ENCODE measurements at places on chromosomes 4 and X.

DNA sequence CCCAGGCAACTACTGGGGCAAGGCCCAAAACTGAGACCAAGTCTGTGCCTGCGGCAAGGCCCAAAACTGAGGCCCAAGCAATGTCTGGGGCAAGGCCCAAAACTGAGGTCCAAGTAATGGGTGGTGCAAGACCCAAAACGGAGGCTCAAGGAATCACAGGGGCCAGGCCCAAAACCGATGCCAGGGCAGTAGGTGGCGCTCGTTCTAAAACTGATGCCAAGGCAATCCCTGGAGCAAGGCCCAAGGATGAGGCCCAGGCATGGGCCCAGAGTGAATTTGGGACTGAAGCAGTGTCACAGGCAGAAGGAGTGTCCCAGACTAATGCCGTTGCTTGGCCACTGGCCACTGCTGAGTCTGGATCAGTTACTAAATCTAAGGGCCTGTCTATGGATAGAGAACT lies 2.7 kb downstream of the GPRASP2 start:
- DNase-seq, result no peak

- DNase-seq, result no peak
These were observed 261.7 kb upstream of the FAM241A start for GRCh38 chr4:111883557-111883999.

DNA sequence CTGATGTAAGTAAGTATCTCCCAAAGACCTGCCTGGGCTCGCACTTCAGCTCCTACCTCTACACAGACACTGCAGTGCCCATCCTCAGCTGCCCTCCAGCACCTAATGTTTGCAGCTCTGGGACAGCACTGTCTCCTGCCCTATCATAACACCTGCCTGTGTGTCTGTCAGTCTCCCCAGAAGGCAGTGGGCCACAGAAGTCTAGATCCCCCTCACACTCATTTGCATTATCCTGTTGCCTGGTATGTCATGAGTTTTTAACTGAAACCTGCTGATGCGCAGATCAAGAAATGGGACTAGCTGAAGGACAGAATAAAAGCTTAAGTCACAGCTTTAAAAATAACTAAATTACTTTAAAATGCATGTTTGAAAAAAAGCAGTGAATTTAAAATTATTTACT lies 43.0 kb downstream of the LRP2BP start:
- no peak for DNase-seq

DNA sequence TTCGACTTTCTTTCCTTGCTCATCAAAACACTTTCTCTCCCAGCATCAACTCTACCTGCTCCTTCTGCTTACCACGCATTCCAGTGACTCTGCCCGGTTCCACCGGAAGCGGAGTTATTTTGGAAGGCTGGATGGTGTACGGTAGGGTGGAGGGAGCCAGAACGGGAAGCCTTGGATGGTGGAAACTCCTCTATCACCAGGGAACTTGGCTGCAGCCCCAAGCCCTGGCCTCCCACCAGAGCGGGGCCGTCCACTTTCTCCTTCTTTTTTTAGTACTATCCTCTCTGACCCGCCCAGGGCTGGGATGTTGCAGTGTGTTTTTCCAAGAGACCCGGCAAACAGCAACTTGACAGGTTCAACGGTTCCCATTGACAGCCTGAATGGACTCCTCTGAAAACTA lies 27.6 kb downstream of the ADGRG2 start:
- DNase-seq, result no peak

- no peak for DNase-seq
These were observed 69.2 kb downstream of the SYNPO2 start for GRCh38 chr4:118957722-118958445.

DNA sequence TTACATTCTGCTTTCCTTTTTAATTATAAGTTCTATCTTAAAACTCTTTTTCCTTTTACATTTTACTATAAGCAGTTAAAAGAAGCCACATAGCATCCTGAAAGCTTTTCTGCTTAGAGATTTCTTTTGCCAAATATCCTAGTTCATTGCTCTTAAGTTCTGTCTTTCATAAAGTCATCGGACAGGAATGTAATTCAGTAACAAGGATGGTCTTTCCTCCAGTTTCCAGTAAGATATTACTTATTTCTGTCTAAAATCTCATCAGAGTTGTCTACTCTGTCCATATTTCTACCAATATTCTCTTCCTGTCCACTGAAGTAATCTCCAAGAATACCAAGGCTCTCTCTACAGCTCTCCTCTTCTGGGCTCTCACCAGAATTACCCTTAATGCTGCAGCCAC lies 37.5 kb upstream of the ADH1C start:
- no peak for DNase-seq

DNA sequence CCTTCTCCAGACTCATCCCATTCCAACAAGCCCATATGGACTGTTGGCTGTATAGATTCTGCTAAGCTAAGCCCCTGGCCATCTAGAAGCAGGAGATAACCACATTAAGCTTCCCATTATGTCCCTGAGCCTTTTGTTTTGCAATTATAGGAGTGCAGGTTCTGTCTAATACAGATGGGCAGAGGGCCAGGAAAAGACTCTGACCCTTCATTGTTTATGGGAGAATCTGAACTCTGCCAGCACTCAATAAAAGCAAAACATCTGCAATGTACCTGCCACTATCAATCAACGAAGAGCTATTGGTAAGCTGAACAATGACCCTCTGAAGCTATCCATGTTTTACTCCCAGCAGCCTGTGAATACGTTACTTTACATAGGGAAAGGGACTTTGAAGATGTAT lies 207.3 kb upstream of the CLNK start:
- DNase-seq, result peak; percentile 1

DNA sequence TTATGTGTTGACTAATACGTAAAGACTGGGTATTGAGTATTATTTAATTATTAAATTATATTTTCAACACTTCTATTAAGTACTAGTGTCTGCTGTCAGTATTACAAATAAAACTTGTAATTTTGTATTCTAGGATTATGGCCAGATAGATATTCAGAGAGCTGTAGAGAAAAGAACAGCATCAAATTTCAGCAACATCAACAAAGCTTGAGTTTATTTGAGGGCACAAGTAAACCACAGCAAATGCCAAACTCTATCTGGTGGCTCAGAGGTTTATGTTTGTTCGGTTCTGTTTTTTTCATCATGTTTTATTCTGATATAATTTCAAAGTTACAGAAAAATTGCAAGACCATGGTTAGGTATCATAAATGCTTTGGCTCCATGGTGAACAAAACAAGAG lies 1530.5 kb downstream of the PCDH18 start:
- no peak for DNase-seq

- DNase-seq, result no peak
These were observed 246.3 kb upstream of the ADGRL3 start for GRCh38 chr4:60953826-60954225.

DNA sequence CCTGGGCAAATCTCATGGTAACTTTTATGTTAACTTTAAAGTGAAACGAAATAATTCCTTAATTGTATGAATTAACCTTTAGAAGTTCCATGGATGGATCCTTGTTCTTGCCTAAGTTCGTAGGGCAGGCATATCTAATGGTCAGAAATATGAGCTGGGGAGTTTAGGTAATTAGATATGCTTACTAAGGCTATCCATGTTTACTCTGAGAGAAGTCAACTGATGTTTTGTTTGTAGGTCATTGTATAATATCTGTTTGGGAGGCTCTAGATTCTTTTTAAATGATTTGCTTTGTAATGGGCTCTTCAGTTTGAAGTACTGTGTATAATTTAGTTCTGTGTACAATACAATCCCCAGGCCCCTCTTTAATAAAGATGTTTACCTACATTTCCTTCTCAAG lies 117.0 kb downstream of the DCK start:
- DNase-seq, result no peak

DNA sequence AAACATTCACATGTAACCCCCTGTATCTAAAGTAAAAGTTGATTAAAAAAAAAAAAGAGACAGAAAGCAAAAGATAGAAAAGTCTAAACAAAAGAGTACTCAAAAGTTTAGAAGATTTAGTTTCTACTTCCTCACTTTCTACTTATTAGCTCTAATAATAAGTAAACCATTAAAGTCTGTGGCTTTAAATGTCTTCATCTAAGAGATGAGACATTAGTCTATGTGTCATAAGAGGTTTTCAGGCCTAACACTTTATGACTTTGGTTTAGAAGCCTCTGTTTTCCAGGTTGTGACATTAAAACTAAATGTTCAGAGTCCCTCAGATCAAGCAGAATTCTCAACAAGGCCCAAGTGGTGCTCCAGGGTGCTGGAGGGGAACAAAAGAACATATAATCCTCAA lies 42.2 kb upstream of the GUCY1A1 start:
- DNase-seq, result no peak

GRCh38 chr4:122946142-122946541 lies 23.7 kb upstream of the NUDT6 start:
- no peak for DNase-seq

DNA sequence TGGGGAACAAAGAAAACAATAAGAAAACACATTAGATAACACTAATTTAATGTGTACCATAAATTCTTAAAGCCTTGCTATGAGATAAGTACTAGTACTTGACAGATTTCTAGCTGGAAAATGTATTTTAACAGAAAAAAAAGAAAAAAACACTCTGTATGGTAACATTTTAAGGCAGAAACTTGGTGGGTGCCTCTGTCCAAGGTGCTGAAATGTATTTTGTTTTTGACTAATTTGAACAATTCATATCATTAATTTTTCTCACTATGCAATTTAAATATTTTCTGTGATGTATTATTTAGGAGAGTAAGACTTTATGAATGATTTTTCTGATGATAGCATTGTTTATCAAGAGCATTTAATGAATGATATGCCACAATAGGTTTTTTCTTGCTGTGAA lies 107.5 kb downstream of the GABRG1 start:
- no peak for DNase-seq

DNA sequence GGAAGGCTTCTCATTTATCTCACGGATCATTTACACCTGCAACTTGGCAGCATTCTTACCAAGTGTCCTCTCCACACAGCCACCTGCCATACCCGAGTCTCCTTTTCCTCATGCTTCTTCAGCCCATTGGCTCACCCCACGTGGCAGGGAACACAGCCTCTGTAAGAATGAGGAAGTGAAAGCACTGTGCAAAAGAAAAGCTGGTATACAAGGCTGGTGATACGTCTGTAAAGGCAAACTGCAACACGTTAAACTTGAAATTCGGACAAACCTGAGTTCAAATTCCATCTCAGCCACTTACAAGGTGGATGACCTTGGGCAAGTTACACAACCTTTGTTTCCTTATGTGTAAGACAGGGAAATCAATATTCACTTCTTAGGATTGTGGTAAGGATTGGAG lies 164.0 kb upstream of the RASGEF1B start:
- DNase-seq, result no peak

DNA sequence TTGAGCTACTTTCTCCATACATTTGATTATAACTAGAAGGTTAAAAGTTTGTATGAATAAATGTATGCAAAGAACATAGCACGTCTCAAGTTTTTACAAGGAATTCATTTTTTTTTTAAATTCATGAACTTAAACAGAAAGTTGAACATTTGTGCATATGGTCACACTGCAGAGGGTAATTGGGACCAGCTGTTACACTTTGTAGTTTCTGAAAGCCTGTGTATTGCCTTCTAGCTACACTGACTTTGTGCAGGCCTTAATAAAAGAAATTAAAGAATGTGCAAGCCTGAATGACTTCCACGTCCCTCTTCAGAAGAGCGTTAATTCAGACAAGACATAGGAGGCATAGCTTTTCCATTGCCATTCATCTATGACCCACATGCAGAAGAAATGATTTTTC lies 153.1 kb upstream of the PCDH18 start:
- DNase-seq, result no peak

DNA sequence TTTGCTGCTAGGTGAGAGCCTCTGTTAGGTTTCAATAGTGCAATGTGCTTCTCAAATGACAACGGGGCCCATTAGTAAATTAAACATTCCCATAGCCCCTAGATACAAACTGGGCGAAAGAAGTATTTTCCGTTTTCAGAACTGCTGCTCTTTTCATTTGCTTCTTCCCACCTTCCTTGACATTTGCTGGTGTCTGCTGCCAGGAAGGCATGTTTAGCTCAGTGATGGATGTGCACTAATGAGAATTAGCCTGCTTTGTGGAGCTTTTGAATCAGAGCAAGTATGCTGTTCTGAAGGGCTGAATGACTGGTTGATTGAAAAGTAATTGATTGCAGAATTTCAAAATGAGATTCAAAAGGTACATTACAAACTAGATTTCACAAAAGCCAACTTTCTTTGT lies 57.0 kb downstream of the SHROOM3 start:
- no peak for DNase-seq

- no peak for DNase-seq
These were observed 208.5 kb upstream of the FAT1 start for GRCh38 chr4:186932196-186932595.

DNA sequence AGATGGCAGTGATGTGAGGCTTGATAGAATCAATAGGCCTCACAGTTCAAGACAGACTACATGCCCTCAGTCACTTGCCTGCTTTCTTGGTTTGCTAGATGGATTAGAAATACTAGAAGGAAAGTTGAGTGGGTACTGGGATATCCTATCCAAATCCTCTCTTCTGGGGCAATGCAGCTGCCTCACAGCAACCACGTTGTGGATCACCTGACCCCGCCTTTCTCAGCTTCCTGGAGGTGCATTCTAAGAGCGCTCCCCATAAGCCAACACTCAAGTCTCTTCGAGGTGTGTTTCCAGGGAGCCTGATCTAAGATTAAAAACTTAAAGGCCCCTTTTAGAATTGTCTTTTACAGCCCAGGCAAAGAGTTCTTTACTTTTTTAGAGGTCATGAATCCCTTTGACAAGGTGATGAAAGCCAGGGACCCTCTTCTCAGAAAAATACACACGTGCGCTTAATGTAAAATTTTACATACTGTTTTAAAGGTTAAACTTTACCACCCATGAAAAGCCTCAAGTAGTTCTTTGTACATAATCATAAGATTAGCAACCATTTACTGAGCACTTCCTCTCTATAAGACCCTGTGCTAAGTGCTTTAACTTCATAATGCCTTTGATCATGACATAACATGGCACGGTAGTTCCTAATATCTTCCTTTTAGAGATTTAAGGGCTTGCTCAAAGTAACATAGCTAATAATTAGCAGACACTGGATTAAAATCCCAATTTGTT lies 840 bp upstream of the RPL34 start:
- no peak for DNase-seq

- DNase-seq, result no peak
These were observed 64.4 kb upstream of the NAP1L5 start for GRCh38 chr4:88761861-88762523.

DNA sequence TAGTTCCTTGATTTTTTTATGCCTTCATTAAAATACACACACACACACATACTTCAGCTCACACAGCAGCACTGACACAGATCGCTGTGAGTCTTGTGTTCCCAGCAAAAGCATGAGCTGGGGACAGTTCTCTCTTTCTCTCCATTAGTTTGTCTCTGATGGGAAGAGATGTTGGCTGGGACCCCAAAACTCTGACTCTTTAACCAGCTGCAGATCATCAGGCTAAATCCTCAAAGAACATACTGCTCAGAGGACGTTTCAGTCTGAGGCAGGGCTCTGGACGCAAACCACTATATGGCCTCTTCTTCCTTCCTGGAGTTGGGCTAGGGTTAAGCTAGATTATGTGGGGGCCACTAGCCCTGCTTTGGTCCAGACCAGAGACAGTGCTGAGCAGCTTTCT lies 109.6 kb downstream of the NHSL2 start:
- no peak for DNase-seq

Measured in urinary bladder (tissue), 4 donors.